Stimulated activated CD8-positive, alpha-beta memory T cell treated with anti-CD3 and anti-CD28 coated beads, Interleukin-7, amount 100 ng/mL, for 4 hours (primary cell): ENCODE measurements at places on chromosomes 7 and 10.

DNA sequence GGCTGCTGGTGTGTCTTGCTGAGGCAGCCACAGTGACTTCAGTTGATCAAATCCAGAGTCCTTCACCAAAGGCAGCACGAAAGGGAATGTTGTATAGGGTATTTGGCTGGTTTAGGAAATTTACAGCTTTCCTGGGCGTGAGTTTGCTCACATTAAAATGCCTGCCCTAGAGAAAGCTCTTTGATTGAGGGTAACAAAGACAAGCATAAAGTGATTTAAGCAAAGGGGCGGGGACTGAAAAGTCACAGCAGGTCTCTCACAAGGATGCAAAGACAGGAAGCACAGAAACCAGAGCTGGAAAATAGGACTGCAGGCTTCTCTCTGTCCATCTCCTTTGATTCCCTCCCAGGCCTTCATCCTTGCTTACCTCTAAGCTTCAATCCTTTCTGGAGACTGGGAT, 139.2 kb downstream of the ELMO1 start:
- no peak for DNase-seq

- no peak for DNase-seq
Measured at GRCh38 chr10:129467359-129468064, 471 bp downstream of the MGMT start.

GRCh38 chr10:16728266-16728665, 89.0 kb downstream of the RSU1 start:
- DNase-seq = no peak

GRCh38 chr7:136326045-136326609, 349.0 kb upstream of the MTPN start:
- DNase-seq = no peak

GRCh38 chr7:100874300-100874576, 665 bp upstream of the SRRT start:
- no peak for DNase-seq

- DNase-seq = no peak
Measured at GRCh38 chr10:34580643-34581042, 234.5 kb downstream of the PARD3 start.

DNA sequence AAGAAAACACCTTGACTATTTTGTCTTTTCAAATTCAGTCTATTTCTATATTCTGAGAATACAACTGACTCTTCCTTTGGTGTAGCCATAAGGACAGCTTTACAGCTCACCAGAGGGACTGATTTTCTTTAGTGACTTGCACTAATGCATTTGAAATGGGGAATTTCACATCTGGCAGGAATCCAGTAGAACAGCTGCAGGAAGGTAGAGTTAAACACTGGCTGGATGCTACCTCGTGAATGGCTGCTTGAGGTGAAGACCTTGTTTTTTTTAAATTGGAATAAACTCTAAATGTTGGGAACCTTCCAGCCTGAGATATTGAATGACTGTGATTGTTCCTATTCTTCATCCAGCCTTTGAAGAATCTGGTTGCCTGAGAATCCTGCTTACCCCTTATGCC, 139.5 kb upstream of the STK17A start:
- DNase-seq = no peak

DNA sequence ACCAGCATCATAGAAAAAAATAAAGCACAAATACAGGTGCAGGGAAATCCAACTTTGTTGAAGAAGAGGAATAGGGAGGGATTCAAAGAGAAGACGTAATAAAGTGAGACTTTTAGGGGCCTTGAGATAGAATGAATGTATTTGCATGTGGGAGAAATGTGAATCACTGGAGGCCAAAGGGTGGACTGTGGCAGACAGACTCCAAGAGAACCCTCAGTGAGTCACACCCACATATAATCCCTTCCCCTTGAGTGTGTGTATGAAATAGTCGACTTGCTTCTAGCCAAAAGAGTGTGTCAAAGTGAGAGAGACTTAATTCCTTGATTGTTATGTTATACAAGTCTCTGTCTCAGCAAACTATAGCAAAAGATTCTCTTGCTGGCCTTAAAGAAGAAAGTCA, 101.3 kb upstream of the GHITM start:
- no peak for DNase-seq

GRCh38 chr10:70903262-70903921, 15.0 kb upstream of the PCBD1 start:
- no peak for DNase-seq

DNA sequence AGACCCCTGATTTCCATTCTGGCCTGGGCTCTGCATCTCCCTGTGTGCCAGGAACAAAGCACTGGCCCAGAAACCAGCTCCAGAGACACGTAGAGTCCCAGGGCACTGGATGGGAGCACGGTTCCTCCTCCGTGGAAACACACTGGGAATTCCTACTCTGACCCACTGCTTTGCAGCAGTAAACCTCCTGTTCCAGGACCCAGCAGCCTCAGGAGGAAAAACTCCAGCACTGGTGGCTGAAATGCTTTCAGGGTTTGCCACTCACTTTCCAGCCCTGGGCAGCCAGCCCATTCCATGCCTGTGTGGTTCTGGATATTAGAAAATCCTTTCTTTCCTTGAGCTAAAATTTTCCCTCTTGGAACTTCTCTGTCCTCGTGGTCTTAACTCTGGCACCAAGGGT, 58.0 kb downstream of the FAM171A1 start:
- no peak for DNase-seq

DNA sequence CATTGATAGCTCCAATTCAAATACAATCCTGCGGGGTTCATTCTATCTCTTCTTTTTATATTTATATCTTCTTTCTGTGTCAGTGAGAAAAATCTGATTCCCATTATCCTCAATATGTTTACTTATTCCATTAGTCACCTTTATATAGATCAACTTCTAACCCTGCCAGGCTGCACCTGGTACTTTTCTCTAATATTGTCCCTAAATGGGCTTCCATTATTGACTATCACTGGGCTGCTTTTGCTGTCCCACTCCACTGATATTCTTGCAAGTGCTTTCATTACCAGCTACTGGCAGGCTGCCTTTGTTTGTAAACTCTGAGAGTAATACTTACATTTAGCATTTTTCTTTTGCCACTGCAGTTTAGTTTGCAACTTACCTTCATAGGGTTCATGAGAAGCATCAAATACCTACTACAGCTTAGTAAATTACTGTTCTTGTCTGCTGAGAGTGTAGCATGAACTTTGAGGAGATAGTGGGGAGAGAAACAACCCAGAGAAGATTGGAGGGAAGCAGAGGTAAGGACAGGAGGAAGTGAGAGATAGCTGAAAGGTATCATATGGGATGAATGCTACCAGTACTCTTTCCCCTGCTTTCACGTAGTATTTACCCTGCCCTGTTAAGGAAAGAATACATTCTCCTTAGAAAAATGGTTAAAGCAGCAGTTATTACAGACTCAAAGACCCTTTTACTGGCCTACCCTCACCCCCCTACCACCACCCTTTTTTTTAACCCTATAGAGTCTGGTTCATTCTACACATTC, 119.1 kb downstream of the PHTF2 start:
- DNase-seq = no peak

DNA sequence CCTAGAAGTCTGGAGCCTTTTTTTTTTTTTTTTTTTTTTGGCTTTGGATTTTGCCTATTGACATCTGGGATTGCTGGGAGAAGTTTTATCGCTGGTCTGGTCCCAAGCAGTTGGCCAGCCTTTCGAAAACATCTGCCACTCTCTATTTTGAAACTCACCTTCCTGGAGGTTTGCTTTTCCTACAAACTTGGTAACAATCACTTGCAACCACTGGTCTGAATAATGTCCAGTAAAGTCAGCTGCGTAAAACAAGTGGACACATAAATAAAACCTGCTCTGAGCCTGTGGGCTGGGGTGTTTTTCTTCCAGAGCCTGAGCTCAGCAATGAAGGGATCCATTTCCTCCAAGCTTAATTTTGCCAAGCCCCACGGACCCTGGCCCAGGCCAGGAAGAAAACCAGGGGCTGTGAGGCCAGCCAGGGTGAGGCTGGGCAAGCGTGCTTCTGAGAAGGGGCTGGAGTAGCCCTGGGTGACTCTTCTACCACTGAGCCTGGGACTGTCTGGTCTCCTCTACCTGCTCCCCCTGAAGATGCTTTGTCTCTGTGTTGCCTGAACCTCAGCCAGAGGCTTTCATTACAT, 202.2 kb downstream of the GFRA1 start:
- no peak for DNase-seq

- no peak for DNase-seq
Measured at GRCh38 chr7:121774563-121774962, 98.4 kb upstream of the PTPRZ1 start.

DNA sequence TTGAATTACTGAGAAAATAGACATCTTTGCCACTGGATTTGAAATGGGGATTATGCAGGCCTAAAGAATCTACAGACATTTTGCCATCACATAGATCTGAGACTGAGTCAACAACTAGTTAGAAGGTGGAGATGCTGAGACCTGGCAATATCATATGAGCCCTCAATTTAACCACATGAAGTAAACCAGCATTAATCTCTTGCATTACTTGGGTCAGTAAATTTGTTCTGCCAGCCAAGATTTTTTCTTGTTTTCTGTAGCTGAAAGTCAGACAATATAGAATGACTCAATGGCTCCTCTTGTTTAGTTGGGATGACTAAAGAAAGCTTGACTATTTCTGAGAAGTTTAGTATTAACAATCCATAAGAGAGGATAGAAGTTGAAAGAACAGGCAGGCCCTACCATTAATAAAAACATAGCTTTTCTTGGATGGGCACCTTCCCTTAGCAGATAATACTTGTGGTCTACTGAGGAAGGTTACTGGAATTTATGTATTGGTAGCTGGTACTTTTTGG, 396.7 kb upstream of the SORCS1 start:
- DNase-seq = no peak

- DNase-seq = no peak
Measured at GRCh38 chr10:82162549-82163195, 287.7 kb downstream of the NRG3 start.

GRCh38 chr7:33601101-33601500, 304.2 kb upstream of the BMPER start:
- no peak for DNase-seq

GRCh38 chr7:45684910-45685618, 110.9 kb downstream of the ADCY1 start:
- DNase-seq = no peak

GRCh38 chr7:10662491-10662890, 311.2 kb upstream of the PHF14 start:
- no peak for DNase-seq

- DNase-seq = no peak
Measured at GRCh38 chr7:108109221-108109908, 20.8 kb downstream of the LAMB4 start.

DNA sequence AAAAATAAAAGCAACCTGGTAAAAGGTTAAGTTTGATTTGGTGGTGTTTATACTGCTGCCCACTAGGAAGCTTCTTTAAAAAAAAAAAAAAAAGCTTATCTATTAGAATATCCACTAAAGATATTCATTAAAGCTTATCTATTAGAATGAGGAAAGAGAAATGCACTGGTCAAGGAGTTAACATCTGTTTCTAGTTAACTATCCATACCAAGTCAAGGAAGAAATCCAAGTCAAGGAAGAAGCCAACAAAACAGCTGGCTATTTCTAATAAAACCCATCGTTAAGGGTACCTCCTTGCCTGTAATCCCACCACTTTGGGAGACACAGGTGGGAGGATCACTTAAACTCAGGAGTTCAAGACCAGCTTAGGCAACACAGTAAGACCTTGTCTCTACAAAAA, 82.6 kb downstream of the JMJD1C start:
- DNase-seq = no peak

- DNase-seq = no peak
Measured at GRCh38 chr10:21399392-21400035, 126.0 kb downstream of the SKIDA1 start.

DNA sequence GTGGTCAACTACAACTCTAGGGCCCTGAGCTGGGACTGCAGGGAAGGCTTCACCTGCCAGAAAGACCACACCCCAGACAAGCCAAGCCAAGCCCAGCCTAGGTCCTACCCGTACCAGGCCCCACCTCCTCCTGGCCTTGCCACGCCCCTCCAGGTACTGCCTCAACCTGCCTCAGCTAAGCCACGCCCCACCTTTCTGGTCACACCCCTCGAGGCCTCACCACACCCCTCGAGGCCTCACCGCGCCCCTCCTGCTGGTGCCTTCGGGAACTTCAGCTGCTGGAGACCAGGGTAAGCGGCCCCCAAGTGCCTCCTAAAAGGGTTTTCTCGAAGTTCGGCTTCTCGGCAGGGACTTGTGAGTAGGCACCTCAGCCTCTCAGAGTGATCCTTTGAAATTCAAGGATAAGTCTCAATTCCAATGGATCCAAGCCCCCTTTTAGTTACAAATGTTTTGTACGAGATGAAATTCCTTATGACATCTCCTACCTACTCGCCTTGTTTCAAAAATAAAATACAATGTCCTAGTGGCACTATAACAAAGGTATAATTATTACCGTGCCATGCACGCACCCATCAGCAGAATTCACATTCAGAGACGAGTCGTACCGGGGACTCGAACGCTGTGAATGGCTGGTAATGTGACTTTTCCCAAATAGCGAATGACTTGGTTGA, 171.2 kb downstream of the ARHGAP21 start:
- no peak for DNase-seq
